Stimulated activated CD8-positive, alpha-beta memory T cell treated with anti-CD3 and anti-CD28 coated beads, Interleukin-15, amount 100 ng/mL, for 48 hours (primary cell): ENCODE measurements at places on chromosomes 5 and 9.
A peak's percentile ranks its signal among the peaks of the same experiment; 100 is the strongest.

GRCh38 chr9:98481676-98482075 is 226.2 kb upstream of the TBC1D2 start:
- DNase-seq, result no peak

- no peak for DNase-seq
Measured at GRCh38 chr5:143417503-143418139, 14.1 kb upstream of the NR3C1 start.

DNA sequence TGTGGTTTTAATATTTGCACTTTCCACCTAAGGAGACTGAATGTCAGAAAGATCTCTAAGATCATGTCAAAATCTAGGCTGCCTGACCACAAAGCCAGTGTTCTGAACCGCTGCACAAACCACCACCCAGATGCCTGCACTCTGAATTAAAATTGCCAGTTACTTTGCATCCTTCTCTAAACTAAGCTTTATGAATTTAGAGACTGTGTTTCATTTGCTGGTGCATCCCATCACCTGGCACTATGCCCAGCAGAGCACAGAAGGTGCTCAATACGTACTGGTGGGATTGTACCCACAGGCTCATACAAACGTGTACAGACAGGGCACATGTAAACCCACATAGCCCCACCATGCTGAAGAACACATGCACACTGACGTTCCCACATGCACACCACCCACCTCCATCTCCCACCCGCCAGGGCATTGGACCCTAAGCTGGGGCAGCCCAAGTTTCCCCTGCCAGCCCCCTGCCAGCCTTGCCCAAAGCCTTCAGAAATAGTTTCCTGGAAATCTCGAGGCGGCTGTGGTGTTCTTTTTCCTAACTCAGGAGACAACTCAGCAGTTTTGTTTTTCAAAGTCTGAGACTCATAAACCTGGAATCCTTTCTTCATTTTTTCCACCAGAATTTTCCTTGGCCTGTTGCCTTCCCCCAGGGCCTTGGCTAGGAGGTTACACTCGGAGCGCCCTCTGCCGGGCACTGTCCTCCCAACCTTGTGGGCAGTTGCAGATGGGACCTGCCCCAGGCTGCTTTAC is 9.6 kb upstream of the TRAF1 start:
- peak; percentile 80 for DNase-seq

DNA sequence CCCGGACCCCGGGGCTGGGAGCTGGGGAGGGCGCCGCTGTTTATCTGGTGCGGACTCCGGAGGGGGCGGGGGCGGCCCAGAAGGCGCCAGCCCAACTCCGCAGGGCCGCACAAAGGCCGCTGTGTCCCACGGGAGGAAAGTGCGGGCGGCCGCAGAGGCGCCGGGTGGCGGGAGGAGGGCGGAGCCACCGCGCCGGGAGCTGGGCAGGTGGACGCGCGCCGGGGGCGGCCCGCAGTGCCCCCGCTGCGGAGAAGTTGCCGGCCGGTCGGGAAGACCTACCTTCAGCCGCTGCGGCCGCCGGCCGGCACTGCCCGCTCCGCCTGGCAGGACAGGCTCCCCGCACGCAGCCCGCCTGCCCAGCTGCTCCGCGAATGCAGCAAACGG is 43.6 kb downstream of the NACC2 start:
- no peak for DNase-seq

- DNase-seq, result no peak
Measured at GRCh38 chr5:66232706-66233445, 88.8 kb downstream of the SREK1 start.

GRCh38 chr5:119280380-119280779 is 75.4 kb upstream of the TNFAIP8 start:
- no peak for DNase-seq

- no peak for DNase-seq
Measured at GRCh38 chr5:43017428-43017815, 22.7 kb downstream of the ANXA2R start.

DNA sequence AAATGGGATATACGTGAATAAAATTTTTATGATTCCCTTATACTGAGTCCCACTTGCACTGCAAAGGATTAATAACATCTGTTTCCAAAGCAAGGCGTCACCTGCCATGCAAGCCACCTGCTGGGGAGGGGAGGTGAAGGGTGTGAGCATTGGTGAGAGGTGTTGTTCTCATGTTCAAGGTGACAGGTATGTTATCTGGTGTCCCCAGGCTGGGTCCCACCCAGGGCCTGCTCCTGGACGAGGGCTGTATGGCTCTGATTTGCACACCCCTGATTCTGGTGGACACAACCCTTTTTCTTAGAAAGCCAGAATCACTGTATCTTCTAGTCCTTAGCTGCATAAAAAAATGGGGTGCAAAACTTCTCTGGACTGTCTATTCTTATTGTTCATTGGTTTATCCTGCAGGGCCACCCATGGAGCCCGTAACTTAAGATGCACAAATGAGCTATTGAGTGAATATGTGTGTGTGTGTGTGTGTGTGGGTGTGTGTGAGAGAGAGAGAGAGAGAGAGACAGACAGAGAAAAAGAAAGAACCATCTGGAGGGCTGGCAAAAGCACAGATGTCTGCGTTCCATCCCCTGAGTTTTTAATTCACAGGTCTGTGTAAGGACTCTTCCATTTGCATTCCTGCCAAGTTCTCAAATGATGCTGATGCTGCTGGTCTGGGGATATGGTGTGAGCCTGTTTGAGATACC is 53.7 kb downstream of the SYK start:
- DNase-seq, result no peak

DNA sequence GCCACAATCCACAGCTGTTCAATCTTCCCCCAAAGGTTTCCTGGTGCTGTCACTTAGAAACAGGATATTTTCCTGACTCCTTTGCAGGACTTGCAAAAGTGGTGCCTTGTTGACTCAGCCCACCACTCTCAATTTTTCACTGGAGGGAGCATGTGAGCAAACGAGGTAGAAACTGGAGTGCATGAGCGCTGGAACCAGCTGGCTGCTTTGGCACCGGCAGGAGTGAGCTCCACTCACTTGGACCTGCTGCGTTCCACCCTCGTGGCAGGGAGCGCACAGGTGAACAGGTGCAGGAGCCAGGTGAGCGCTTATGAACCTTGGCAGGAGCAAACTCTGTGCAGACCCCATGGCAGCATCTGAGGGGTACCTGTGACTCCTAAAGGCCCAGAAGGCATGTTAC is 364.1 kb upstream of the RORB start:
- no peak for DNase-seq

GRCh38 chr9:27625751-27626150 is 52.5 kb upstream of the C9orf72 start:
- DNase-seq, result no peak

- DNase-seq, result no peak
Measured at GRCh38 chr5:178818094-178818493, 41.7 kb upstream of the ZNF354B start.

- no peak for DNase-seq
Measured at GRCh38 chr5:4306057-4306456, 710.4 kb downstream of the IRX1 start.

GRCh38 chr5:93595420-93596147 is 12.6 kb downstream of the NR2F1 start:
- no peak for DNase-seq
